Amygdala (tissue), 56 donors: ENCODE measurements at places on chromosomes 3 and 15.

- DNase-seq = no peak
These were observed 103.2 kb upstream of the ST8SIA2 start for GRCh38 chr15:92290359-92290992.

DNA sequence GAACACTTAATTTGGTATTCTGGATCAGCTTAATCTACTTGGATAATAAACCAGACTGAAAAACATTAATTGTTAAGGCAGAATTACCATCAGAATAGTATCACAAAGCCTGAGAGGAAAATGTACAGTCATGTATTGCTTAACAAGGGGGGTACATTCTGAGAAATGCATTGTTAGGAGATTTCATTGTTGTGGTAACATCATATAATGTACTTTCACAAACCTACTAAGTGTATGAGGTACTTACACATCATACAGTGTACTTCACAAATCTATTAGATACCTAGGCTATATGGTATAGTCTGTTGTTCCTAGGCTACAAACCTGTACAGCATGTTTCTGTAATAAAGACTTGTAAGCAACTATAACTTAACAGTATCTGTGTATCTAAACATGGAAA is 68.2 kb downstream of the NBEAL2 start:
- DNase-seq = no peak

GRCh38 chr3:186208296-186208989 is 99.6 kb upstream of the ETV5 start:
- DNase-seq = no peak

DNA sequence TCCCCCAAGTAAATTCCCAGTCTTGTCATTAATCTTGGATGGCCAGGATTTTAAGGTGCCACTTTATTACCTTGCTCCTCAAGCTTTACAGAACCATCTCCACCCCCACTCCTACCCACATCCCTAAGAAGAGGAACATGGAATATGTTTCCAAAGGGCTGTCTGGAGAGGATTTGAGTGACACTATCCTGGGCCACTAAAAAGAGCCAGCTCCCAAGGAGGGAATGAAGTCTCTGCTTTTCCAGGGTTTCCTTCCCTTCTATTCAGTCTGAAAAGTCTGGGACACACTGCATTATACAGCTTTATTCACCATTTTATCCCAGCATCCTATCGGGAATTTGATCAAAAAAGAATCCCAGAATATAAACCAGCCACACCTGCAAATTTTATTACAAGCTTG is 35.6 kb upstream of the MECOM start:
- no peak for DNase-seq

DNA sequence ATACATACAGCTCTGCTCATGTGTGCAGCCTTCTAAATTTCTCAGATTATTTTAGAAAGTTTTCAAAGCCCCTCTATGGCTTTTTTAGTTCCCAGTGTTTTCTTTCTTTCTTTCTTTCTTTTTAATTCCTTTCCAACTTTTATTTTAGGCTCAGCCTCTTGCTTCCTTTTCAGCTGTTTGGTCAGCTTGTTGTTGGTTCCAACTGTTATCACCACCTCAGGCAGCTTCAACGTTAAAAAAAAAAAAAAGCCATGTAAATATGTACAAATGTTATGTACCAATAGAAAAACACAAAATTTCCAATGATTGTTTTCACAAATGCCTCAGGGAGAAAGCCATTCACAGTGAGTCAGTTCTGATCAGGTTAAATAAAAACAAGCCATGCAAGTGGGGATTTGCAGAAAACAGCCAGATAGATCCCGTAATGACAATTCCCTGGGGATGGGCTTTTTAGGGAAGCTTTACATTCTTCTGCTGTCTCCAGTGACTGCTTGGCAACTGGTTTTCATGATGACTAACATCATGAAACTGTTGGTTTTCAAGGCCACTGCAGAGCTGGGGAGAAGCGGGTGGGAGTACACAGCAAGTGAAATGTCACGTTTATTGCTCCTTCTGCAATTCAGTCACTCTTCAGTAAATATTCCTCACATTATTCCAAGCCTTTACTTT is 908.4 kb downstream of the EPHA3 start:
- no peak for DNase-seq

DNA sequence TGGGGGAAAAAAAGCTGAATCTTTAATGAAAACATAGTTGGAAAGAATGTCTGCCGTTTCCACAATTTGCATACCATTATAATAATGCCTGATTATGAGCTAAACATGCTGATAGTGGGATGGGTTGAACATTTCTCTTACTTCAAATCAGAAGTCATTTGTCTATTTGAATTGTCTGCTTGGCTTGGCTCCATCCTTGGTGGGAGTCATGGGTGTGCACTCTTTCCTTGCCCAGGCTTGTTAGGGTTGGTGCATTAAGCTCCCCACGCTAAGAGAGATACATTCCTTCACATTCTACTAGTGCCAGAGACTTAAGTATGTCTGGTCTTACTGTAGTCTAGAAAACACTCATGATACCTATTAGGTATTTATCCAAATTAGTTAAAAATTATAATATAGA is 121.4 kb upstream of the RARB start:
- DNase-seq = no peak

DNA sequence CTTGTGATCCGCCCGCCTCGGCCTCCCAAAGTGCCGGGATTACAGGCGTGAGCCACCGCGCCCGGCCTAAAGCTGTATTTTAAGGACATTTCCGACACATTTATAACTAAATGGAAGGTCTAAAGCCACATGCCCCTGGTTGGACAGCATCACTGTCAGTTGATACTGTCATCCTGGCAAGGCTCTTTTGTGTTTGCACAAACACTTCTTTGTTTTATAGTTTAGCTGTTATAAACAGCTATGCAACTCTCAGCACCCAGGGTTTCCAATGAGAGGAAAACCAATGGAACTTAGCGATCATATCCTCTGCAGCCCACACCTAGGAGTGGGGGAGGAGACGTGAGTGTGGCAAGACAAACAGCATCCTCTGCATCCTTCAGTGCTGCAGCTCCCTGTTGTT is 19.7 kb downstream of the NIPA1 start:
- no peak for DNase-seq

DNA sequence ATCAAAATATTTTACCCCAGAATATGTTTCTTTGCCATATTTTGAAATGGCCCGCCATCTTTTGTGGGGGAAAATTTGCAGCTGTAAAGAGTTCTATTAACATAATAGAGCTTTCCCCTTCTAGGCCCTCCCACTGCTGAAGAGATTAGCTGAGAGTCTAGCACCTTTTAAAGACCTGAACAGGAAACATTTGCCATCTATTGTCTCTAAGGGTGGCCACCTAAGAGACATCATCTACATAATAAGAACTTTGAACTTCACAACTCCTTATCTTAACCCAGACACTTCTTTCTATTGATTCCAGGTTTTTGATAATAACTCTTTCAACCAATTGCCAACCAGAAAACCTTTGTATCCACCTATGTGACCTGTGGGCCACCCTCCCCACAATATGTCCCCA is 54.7 kb upstream of the TRPM1 start:
- no peak for DNase-seq

GRCh38 chr3:47443611-47443995 is 32.1 kb downstream of the SCAP start:
- no peak for DNase-seq

DNA sequence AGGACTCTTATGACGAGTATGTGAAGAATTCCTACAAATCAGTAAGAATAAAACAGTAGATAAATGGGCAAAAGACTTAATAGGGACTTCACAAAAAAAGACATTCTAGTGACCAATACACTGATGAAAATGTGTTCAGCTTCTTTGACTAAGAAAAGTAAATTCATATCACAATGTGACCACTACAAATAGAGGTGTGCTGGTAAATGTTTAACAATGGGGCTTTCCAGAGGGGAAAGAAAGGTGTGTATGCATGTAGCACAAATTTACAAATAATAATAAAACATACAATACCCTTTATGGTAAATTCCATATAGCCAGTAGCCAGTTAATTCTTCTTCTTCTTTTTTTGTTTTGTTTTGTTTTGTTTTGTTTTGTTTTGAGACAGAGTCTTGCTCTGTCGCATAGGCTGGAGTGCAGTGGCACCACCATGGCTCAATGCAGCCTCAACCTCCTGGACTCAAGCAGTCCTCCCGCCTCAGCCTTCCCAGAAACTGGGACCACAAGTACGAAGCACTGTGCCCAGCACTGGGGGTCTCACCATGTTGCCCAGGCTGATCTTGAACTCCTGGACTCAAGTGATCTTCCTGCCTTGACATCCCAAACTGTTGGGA is 17.5 kb upstream of the NMD3 start:
- DNase-seq = no peak

GRCh38 chr3:14231145-14231990 is 52.8 kb downstream of the LSM3 start:
- no peak for DNase-seq
